ENCODE measurements at places on chromosomes 2 and 18.

- peak; percentile 36 for DNase-seq
These were observed 120.2 kb downstream of the LPIN1 start for GRCh38 chr2:11866358-11867335.

DNA sequence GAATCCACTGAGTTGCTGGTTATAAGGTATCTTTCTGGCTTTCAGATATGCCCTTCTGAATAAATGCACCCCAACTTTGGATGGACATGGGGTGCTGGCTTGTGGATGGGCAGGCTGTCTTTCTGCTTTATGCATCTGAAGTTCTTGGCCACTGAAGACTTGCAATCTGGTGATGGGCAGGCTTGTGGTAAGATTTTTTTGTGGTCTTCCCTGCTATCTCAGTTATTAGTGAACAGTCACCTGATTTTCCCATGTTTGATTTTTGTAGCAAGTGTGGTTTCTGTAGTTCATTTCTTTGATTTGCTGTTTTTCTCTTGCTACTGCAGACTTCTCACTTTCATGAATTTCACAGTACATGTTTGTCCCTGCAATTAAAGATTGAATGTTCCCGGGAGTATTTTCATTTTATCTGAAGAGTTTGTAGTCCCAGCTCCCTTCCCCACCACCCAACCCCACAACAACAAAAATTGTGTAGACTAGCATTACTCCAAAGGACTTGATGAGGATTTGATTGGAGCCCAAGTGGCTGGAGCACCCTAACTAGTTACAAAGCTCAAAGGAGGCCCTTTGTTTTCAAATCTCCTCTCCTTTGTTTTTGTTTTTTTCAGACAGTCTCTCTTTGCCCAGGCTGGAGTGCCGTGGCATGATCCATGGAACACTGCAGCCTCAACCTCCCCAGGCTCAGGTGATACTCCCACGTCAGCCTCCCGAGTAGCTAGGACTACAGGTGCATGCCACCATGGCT lies 63.6 kb upstream of the MGAT5 start:
- DNase-seq: no peak

- no peak for DNase-seq
These were observed 28.0 kb upstream of the CCNYL1 start for GRCh38 chr2:207683438-207683837.

DNA sequence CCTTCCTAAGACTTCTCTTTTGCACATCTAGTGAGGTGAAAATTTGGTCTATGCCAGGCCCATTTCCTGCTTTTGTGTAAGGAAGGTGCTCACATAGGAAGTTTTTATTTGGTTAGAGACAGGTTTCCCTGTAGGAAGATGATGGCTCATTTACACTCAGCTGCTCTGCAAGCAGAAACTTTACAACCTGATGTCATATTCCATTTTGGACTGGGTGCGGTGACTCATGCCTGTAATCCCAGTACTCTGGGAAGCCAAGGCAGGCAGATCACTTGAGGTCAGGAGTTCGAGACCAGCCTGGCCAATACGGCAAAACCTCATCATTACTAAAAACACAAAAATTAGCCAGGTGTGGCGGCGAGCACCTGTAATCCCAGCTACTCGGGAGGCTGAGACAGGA lies 35.8 kb downstream of the CASP10 start:
- DNase-seq: no peak

DNA sequence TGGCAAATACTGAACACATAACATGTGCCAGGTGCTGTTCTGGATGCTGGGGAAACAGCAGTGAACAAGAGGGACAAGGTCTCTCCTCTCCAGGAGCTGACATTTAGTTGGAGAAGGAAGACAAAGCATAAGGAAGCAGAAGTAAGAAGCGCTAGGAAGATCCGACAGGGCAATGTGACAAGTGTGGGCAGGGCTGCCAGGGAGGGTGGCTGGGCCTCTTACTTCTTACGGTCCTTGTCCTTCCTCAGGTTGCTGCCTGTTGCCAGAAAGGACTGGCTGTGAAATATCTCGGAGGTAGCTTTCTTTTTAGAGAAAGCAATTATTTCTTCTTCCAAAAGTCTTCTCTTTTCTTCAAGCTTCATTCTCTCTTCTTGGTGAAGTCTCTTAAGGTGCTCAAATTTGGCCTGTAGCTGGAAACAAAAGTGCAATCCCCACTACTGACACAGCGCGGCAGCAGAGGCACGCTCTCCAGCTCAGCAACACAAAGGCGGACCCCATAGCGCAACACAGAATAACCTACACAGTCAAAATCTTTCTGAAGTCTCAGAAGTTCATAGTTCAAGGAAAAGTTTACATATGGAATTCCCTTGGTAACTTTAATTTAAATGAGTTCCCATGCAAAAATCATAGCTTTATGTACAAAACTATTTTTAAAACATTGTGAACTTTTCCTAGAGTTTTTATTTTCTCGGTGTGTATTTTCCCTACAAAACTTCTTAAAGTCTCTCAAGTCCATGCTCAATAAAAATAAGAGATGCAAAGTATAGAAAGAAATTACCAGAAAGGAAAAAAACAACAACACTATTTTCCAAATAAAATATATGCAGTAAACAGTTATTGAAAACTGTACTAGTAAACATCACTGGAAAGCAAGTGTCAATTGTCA lies 67.7 kb downstream of the SEPTIN10 start:
- peak; percentile 21 for DNase-seq

GRCh38 chr18:70523792-70524182 lies 234.9 kb downstream of the SOCS6 start:
- DNase-seq: no peak

GRCh38 chr2:69087912-69088240 lies 74.9 kb downstream of the ANTXR1 start:
- DNase-seq: no peak

- DNase-seq: no peak
These were observed 373.0 kb downstream of the CDH2 start for GRCh38 chr18:27803957-27804356.

Measured in memory B cell (primary cell).